ENCODE measurements at places on chromosomes 12 and 14.
A peak's percentile ranks its signal among the peaks of the same experiment; 100 is the strongest.

GRCh38 chr14:105529319-105529568, 2.9 kb downstream of the TMEM121 start:
- no peak for DNase-seq

GRCh38 chr12:39892146-39892545, 213.7 kb downstream of the SLC2A13 start:
- no peak for DNase-seq

- peak; percentile 48 for DNase-seq
These were observed 24.3 kb downstream of the NCOR2 start for GRCh38 chr12:124543052-124543589.

DNA sequence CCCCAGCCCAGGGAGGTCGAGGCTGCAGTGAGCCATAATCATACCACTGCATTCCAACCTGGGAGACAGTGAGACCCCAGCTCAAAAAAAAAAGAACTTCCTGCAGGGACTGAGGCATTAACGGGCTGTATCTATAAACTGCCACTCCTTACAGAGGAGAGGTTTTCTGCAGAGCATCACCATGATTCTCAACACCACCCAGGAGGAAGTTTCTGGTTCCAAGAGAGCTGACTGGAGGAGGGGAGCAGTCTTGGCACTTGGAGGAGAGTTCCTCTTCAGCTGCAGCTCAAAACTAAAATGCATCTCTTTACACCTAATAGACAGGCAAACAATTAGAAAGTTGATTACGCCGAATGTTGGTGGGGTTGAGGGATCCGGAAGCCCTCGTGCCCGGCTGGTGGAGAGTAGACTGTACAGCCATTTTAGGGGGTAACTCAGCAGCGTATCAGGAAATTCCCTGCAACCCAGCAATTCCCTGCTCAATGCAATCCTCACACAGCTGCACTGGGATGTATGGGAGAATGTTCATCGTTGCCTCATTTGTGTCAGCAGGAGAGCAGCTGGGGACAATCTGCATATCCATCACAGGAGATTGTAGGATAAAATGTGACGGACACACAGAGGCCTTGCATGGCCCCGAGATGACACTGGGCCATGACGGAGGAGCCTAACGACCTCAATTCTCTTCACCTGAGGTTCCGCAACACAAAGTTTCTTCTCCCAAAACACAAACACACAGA, 36.6 kb downstream of the ACTN1 start:
- peak; percentile 39 for DNase-seq

GRCh38 chr12:71281425-71281824, 123.6 kb upstream of the TSPAN8 start:
- no peak for DNase-seq

DNA sequence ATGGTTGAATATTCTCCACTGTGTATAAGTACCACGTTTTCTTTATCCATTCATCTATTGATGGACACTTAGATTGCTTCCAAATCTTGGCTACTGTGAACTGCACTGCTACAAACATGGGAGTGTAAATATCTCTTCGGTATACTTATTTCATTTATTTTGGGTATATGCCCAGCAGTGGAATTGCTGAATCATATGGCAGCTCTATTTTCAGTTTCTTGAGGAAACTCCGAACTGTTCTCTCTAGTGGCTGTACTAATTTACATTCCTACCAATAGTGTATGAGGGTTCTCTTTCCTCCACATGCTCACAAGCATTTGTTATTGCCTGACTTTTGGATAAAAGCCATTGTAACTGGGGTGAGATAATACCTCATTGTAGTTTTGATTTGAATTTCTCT, 623.1 kb upstream of the LRFN5 start:
- no peak for DNase-seq

DNA sequence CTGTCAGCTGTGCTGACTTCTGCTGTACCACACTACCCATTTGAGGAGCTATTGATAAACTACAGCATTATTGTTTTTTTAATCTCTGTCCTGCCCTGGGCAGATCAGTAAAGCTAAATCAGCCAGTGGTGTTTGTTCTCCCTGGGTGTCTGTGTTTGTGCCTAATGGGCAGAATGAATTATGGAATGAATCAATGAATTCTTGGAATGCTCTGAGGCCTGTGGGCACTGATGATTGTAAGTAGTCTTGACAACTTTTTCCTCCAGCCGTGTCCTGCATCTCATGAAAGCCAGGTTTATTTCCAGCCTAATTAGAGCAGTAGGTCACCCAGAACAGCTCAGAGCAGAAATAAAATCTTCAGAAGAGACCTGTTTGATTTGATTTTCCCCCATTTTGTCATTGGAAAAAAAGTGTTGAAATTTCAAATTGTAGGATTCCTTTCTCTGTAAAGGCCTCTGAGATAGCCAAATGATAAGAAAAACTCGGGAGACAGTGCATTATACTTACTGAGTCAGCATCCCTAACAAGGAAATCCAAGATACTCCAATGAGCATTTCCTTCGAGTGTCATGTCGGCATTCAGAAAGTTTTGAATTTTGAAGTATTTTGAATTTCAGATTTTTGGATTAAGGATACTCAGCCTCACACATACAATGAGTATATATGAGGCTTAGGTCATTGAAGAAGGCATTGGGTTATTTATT, 19.4 kb upstream of the EVL start:
- no peak for DNase-seq

GRCh38 chr12:91098941-91099340, 12.4 kb downstream of the LUM start:
- no peak for DNase-seq

- DNase-seq, result no peak
These were observed 5.0 kb downstream of the CARMIL3 start for GRCh38 chr14:24056800-24057184.

DNA sequence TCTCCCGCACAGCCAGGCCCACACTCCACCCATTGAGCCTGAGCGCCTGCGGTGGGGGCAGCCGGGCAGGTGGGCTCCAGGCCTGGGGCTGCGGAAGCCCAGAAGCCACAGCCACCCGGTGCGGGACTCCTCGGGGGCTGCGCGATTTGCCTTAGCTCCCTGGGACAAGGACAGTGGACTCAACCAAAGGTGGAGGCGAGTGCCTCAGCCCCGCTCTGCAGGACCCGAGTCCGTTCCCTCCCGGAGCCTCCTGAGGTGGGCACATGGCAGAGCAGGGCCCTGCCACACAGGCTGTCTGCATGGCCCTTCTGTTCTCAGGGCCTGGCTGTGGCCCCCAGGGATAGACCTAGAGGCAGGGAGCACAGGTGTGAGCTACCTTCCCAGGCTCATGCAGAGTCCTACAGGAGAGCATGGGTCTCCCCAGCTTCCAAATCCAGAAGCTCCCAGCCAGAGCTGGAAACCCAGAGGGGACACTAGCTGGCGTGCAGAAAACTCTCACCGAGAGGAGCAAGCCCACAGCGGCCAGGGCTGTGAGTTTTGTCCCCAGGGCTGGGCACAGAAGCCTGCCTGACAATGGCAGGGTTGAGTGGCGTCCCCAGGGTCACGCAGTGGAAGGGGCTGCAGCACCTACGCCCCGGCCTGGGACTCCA, 22.2 kb upstream of the LRTM2 start:
- no peak for DNase-seq

DNA sequence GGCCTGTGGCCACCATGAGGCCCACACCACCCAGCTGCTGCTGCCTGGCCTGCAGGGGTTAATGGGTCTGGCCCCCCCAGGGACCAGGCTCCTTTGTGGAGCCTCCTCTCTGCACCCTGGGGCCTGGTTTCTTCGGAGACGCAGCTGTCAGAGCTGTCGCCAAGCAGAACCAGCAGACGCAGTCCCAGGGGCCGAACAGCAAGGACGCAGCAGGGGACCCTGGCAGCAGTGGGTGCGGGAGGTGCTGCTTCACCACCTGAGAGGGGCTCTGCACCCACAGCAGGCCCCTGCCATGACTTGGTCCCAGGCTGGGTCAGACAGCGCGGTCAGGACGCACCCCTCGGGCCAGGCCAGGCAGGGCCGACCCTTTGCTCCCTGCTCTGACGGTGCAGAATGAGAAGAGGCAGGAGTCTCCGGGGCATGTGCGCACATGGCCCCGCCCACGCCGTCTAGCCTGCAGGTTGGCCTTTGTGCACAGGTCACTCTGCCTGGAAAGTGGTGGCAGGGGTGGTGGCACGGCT, 30.5 kb downstream of the JAG2 start:
- no peak for DNase-seq

- no peak for DNase-seq
These were observed 396.0 kb upstream of the PRICKLE1 start for GRCh38 chr12:42985506-42985905.

DNA sequence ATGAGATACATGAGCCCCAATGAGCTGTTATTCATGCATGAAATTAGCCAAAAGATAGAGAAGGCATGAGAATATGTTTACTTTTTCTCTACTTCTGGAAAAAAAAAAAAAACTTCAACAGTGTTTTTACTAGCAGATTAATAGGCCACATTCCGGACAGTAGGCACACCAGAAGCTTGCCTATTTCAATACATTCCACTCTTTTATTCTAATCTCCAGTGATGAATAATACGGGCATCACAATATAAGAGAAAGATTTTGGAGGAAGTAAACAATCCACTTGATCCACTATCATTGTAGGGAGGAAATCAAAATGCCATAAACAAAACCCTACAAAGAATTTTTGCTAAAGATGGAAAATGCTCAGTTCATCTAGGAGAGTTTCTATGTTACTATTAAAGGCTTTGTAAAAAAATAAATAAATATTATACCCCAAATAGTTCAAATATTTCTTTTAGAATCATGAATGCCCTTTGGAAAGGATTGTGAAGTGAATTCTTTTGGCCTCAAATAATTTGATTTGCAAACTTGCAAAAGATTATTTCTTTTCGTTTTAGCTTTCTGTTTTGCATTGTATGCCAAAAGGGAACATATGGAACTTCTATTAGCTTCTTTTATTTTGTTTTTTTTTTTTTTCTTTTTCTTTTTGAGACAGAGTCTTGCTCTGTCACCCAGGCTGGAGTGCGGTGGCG, 232.6 kb downstream of the EPS8 start:
- DNase-seq, result no peak

DNA sequence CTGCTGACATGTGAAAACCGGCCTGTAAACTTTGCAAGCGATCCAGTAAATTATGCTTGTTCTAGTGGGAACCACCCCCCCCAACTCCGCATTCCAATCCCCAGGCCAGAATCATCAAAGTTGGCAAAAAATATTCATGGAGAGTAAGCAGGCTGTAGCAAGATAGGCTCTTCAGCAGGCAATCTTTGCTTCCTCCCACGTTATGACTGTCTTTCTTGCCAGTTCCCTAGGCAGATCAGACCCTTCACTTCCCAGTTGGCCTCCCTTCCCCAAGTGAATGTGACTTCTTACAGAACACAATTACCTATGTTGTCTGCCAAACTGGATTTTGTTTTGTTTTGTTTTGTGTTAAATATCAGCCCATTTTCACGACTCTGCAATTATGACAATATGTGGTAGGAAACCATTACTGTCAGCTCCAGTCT, 1.2 kb upstream of the PTGER2 start:
- peak; percentile 53 for DNase-seq
